ENCODE measurements at places on chromosomes 3 and 15.
A peak's percentile ranks its signal among the peaks of the same experiment; 100 is the strongest.

- no peak for DNase-seq
These were observed 39.3 kb downstream of the PDHB start for GRCh38 chr3:58394339-58394738.

GRCh38 chr3:170753421-170754310 is 116.3 kb downstream of the RPL22L1 start:
- no peak for DNase-seq

DNA sequence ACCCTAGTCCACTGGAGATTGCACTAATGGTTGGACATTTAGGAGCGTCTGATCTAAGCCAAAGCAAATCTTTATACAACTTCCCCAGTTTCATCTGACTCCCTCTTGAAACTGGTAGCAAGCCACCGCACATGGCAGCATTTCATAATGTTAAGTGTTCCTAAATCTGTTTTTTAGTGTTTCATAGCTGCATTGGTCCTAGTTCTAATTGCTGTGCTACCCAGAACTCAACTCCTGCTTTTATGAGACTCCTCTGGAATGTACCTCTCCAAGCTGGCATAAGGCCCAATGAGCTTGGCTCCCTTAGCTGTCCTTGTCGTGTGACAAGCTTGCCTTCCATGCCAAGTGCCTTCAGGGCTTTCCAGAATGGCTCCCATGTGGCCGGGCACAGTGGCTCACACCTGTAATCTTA is 65.3 kb upstream of the FLNB start:
- DNase-seq: no peak

GRCh38 chr3:53643757-53644156 is 149.3 kb downstream of the CACNA1D start:
- no peak for DNase-seq

- DNase-seq: peak; percentile 50
These were observed 47.5 kb downstream of the RAB11A start for GRCh38 chr15:65916664-65917406.

DNA sequence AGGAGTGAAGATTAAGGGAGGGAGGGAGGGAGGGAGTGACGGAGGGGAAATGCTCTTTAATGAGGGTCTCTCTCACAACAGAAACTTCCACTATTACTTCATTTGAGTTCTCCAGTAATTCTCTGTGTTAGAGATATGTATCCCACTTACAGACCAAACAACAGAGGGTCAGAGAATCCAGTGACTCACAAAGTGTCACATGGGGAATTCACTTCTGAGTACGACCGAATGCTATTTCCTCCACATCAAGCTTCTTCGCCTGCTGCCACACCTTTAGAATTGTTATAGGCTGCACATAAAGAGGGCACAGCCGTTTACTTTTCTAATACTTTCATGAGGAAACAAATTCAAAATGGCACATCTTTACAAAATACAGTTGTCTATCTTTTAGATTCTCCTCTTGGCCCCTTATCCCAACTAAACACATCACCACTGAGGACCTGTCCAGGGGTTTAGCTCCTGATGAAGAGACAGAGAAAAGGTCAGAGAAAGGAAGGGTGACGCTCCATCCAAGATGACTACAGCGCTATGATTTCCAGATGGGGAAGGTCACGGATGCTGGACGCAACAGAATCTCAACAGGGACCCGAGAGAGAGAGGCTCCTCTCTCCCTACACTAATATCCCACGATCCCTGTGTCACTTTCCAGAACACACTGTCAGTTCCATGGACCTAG is 119.0 kb downstream of the XXYLT1 start:
- DNase-seq: no peak

- no peak for DNase-seq
These were observed 62.1 kb downstream of the PLXNA1 start for GRCh38 chr3:127044996-127045395.

DNA sequence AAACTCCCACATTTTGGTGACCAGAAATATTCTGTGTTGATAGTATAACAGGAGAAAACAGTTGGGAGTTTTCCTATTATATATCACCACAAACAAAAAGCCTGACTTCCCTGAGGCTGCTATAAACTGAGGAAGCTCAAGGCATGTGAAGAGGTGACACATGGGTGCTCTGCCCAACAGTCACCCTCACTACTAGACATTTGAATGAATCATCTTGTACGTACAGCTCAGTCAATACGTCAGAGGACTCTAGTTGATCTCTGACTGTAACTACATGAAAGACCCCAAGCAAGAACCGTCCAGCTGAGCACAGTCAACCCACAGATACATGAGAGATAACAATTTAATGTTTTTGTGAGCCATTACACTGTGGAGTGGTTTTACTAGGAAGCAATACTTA is 338.3 kb upstream of the ATP11B start:
- no peak for DNase-seq

- no peak for DNase-seq
These were observed 81.8 kb upstream of the MLF1 start for GRCh38 chr3:158489181-158489580.

DNA sequence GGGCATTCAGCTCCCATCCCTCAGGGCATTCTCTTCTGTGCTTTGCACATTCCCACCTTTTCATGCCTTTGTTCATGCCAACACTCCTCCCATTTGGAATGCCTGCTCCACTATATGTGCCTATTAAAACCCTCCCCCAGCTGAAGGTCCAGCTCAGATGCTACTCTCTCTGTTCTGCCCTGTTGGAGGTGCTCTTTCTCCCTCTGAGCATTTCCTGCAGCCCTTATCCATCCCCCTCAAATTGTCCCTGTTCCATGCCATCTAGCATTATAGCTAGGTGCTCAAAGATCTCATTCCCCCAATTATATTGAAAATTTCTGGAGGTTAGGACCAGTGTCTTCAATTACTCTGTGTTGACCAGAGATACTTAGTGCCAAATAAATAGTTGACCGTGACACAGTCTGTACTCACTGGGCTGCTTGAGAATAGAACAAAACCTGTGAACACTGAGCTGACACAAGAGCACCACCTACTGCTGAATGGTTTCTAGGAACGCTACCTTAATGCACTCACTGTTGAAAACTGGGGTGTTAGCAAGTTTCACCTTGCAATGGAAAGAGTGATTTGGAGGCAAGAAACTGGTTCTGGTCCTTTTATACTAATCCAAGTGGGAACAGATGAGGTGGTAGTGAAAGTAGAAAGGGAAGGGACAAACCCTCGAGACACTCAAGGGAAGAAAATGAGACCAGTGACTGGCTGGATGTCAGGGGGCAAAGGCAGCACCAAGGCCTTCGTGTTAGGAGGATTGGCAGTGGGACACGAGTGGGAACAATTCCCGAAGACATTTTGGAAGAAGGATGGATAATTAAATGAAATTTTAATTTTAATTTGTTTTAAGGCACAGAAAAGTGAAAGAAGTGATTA is 289.8 kb upstream of the ROPN1 start:
- peak; percentile 25 for DNase-seq

- DNase-seq: no peak
These were observed 496.3 kb downstream of the ROBO2 start for GRCh38 chr3:77536038-77536775.

- DNase-seq: no peak
These were observed 317.5 kb upstream of the CNTN6 start for GRCh38 chr3:775178-775880.

DNA sequence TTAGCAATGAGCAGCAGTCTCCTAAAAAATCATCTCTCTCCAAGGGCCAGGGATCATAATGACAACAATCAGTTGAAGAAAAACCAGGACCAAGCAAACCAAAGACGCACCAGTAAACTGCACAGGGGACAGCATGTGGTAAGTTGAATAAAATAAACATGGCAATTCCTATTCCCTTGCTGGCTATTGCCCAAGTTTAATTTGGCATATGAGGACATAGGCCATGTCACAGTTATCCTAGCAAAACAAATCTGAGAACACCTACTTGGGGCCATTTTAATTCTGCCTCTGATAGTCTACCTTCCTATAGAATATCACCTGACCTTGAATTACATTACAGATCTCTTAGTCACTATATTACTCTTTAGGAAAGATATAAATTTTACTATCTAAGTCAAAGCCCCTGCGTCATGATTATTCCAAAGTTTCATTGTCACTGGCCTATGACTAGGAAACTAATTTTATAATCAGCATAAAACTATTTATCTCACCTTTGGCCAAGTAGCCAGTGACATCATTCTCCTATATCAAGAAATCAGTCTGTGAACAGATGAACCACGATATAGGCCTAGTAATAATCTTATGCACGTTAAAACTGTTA is 23.0 kb downstream of the AP3S2 start:
- DNase-seq: no peak

DNA sequence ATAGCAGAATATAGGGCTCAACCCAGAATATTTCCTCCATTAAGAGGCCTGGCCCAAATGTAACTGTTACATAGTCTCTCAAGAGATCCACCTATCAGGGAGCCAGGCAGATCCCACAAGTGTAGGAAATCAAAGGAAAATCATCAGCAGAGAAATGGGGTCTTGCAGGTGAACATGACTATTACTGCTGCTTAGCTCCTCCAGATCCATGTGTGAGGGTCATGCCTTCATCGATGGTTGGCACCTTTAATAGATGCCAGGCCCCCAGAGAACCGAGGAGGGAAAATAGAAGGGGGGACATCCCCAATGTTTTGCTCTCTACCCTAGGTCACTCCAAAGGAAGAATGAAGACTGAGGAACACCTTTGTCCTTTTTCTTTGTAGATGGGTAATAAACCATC is 1029.9 kb upstream of the CADM2 start:
- DNase-seq: no peak

DNA sequence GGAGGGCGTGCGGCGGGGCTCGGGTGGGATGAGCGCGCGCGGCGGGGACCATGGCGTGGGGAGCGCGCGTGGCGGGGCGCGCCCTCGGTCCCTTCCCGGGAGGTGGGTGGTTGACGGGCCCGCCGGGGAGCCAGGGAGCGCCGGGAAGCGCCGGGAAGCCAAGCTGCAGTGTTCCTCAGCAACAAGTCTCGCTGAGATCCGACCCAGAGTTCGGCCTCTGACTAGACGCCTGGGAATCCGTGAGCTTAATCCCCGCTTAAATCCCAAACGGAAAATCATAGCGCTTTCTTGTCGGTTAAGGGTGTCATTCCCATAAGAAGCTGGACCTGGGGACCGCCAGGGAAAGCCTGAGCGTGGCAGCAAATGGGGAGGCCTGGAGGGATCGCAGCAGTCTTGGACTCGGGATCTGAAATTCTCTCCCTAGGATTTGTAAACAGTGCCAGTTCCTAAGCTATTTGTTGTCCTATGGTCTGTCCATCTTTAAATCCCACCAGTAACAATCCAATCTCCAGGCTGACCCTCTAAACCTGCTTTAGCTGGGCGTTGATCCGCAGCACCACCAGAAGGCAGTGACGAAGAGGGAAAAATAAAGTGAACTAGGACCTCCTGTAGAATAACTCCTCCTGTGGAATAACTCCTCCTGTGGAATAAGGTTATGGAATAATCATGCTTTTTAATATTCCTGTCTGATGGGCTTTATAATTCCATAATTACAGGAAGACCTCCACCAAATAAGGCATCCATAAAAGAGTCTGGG is 570 bp upstream of the NEDD4 start:
- DNase-seq: no peak

DNA sequence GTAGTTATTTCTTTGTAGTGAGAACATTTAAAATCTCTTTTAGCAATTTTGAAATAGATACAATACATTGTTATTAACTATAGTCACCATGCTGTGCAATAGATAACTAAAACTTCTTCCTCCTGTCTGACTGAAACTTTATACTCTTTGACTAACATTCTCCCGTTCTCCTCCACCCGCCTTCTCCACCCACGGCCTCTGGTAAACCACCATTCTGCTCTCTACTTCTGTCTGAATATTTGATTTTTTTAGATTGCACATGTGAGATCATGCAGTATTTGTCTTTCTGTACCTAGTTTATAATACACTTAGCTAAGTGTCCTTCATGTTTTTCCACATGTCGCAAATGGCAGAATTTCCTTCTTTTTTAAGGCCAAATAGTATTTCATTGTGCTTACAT is 72.8 kb upstream of the RBM5 start:
- DNase-seq: no peak

GRCh38 chr15:100601617-100602063 is 344 bp downstream of the LINS1 start:
- DNase-seq: no peak

- DNase-seq: no peak
These were observed 175.7 kb upstream of the ADAMTS9 start for GRCh38 chr3:64863226-64864212.

DNA sequence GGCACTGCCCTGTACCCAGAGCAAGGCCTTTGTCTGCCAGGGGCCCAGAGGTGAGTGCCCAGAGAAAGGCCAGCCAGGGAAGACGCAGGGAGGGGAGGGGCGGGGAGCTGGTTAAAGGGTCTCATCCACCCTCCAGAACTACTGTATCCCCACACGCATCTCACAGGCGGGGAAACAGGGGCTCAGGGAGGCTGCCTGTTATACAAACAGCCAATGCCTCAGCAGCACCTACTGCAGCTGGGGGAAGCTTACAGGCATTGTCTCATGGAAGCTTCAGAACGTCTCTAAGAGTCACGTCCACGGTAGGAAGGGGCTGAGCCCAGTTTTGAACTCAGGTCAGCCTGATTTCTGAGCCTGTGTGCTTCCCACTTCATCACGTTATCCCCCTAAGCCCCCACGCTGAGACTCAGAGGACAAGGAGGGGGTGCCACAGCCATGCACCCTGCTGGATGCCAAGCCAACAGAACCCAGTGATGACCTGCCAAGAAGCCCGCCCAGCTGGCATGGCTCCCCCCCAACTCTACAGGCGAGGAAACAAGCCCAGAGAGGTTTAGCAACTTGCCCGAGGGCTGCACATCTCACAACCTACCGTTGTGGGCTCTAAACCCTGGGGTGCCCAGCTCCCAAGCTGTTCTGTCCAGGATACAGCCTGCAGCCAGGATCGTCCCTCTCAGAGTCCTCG is 54.5 kb downstream of the IQSEC1 start:
- no peak for DNase-seq

DNA sequence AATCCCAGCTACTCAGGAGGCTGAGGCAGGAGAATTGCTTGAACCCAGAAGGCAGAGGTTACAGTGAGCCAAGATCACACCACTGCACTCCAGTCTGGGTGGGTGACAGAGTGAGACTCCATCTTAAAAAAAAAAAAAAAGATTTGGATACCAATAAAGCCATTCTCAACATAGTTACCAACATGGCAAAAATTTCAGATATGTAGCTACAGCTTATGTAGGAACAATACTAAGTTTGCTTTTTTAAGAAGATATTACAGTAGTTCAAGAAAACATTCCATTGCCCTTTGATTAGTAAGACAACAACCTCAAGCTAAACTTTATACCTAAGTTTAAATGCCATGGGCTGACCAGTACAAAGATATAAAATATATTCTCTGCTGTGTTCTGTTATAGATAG is 34.4 kb downstream of the ZNF106 start:
- no peak for DNase-seq

DNA sequence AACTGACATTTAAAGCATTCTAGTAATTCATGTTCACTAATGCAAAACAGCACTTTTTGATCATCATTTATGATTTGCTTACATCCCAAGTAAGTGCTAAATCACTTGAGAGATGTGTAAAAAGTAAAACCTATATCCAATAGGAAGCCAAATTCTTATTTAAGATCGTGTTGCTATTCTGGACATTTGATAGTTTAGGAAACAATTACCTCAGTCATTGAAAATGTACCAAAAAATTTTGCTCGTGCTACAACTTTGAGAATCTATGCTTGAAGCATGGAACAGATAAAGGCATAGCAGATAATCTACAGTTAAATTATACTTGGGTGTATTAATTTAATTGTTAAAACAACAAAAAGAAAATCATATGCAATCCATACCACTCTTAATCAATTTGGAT is 571.6 kb upstream of the NR2F2 start:
- no peak for DNase-seq
